ENCODE measurements at places on chromosomes 4 and X.

- no peak for DNase-seq
Measured at GRCh38 chr4:95318483-95318882, 230.3 kb downstream of the UNC5C start.

GRCh38 chr4:74660866-74661265 is 133.5 kb downstream of the BTC start:
- no peak for DNase-seq

GRCh38 chr4:169225058-169225751 is 45.6 kb downstream of the SH3RF1 start:
- no peak for DNase-seq

- DNase-seq = no peak
Measured at GRCh38 chr4:8294036-8294435, 24.5 kb downstream of the HTRA3 start.

DNA sequence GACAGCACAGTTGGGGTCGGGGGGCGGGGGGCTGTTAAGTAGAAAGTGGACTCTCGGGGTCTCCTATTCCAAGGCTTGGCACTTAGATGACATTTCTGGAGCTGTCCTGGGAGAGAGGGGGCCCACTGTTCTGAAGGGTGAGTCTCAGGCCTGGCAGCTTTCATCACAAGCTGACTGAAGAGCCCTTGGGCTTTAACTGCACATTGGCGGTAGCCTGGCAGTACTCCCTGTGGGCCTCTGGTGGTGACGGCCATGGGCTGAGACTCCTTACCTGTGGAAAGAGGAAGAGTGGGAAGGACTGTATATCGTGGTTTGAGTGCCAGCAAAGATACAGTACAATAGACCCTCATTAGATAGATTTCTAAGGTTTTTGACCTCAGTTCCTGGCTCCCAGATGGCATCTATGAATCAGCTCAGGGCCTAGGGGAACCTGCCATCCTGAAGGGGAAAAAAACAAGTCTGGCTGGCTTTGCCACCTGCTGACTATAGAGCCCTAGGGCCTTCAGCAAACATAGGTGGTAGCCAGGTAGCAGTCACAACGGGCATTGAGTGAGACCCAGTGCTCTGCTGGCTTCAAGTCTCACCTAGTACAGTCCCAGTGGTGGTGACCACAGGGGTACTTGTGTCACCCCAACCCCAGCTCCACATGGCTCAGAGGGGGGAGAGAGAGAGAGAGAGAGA is 87.9 kb downstream of the ANKRD17 start:
- DNase-seq = no peak

DNA sequence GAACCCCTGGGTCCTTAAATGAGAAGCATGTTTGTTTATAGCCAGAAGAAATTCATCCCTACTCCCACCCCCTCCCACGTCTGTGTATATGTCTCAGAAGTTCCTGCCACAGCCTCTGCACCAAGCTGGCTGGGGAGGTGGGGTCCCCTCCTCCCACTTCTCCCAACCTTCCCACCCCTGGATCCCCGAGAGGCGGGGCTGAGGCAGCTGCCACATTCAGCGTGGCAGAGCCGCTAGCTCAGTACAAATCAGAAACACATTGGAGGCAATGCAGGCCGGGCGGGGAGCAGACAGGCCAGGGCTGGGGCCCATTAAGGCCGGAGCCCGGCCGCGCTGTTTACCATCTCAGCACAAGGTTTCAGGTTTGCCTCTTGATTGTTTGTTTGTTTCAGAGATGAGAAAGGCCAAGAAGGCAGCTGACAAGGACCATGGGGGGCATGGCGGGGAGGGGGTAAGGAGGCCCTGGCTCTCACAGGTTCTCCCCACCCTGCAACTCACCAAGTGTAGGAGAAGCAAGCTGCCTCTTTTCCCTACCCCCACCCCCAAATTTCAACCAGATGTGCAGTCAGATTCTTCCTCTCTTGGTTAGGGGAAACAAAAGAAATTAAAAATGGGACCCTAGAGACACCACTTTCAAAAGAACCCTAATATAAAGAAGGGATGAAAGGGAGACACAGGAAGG is 22.3 kb downstream of the PJA1 start:
- DNase-seq = no peak

DNA sequence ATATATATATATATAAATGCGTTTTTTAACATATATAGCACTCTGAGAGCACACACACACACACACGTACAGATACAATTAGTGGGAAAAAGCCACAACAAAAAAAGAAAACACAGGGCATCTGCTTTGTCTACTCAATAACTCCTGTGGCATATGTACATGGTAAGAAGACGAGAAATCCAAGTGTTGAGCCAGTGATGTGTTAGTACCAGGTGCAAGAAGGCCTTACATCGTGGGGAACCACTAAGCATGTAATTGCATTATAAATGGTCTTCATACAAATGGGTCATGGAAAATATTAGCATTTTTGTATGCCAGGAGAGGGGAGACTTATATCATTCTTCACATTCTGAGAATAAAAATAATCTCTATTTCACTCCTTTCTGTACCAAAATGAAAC is 62.7 kb upstream of the FAM47B start:
- no peak for DNase-seq

DNA sequence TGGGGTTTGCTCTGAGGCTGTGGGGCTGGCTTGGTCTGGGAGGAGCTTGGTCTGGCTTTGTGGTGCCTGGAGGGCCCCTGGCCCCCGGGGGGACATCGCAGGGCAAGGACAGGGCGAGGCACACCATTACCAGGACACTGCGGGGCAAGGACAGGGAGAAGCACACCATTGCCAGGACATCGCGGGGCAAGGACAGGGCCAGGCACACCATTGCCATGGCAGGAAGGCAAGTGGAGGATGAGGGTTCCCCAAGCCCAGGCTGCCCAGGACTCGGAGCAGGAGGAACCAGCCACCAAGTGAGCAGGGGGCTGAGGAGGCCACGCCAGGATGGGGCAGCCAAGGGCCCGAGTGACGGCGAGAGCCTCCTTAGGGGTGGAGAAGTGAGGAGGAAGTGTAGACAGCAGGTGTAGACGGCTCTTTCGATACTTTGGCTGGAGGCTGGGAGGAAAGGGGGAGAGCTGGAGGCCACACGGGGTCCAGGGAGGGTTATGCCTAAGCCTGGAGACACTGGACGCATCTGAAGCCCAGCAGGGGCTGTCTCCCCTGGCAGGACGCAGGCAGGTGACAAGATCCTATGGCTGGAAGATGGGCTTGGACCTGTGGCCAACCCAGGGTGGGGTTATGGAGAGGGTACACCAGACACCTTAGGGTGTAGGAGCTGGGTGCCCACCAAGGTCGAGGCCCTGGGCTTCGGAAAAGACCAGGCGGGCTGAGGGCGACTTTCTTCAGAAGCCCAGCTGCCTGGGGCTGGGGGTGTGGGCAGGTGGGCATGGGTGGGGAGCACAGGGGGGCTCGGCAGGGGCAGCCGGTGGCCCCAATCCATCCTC is 7.3 kb downstream of the NKX1-1 start:
- DNase-seq = no peak

GRCh38 chr4:176769514-176769913 is 23.2 kb downstream of the VEGFC start:
- no peak for DNase-seq

- DNase-seq = no peak
Measured at GRCh38 chr4:54152846-54153600, 53.1 kb downstream of the GSX2 start.

DNA sequence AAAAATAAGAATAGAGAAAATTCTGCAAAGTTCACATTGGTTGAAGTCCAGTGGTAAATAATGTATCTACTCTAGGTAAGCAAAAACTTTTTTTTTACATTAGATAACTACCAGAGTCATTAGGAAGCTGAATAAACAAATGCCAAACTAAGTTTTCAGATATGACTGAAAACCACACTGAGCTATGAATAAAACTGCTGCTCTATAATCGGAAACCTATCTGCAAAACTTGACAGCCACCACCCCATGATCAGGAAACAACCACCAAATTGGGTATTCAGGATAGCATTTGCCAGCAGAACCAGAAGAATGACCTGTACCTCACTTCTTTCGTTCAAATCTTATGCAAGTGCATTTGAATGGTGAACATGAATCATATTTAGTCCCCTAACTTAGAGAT is 173.0 kb upstream of the TET2 start:
- DNase-seq = no peak

- DNase-seq = no peak
Measured at GRCh38 chrX:11672213-11672612, 6.5 kb upstream of the ARHGAP6 start.

DNA sequence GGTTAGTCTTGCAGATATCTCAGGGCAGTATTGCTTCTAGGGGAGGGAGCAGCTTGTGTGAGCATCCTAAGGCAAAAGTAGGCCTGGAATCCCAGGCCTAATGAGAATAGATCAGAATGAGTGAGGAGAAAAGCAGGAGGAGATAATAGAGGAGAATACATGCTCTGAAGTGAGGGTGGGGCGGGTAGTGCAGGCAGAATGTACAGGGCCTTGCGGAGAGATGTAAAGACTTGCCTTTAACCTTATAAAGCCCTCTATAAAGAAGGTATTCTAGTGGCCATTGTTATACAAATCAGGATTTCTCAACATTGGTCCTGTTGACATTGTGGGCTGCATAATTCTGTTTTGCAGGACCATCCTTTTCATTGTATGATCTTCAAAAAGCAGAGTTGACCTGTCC is 855.3 kb downstream of the PCDH7 start:
- no peak for DNase-seq

- no peak for DNase-seq
Measured at GRCh38 chr4:71296945-71297344, 41.9 kb upstream of the SLC4A4 start.

GRCh38 chr4:42942216-42942615 is 49.7 kb downstream of the GRXCR1 start:
- DNase-seq = no peak

DNA sequence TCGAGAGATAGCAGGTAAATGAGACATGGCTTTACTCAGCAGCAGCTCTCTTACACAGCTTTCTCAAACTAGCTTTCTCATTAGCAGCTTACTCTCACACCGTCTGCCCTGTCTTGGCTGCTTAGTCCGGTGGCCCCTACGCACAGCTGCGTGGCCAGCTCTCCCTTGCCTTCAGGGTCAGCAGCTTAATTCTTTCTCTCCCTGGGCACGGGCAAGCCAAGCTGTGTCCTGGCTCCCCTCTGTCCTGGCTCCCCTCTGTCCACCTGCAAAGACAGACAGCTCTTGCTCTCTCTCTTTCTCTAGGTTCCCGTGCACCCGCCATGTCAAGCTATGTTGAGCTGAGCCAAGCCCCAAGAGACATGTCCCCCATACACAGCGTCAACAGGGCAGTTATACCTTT is 39.4 kb downstream of the ZNF185 start:
- no peak for DNase-seq

- peak; percentile 31 for DNase-seq
Measured at GRCh38 chr4:42568610-42569207, 88.2 kb downstream of the ATP8A1 start.

- no peak for DNase-seq
Measured at GRCh38 chr4:22593933-22594332, 78.1 kb upstream of the ADGRA3 start.

DNA sequence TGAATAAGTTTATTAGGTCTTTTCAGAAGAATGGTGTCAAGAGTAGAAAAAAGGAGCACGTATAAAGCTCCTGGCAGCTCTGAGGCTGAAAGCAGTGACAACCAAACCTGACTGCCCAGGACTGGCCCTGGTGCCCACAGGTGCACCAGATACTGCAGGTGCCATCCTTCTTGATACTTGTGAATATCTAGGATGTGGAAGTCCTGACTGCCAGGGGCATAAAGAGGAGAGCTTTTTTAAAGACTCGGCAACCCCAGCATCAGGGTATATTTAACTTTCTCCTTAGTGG is 60.7 kb downstream of the TMEM150C start:
- no peak for DNase-seq

GRCh38 chr4:153643406-153644383 is 40.4 kb upstream of the TLR2 start:
- no peak for DNase-seq

- DNase-seq = no peak
Measured at GRCh38 chrX:55135171-55135570, 46.4 kb downstream of the PAGE2 start.

DNA sequence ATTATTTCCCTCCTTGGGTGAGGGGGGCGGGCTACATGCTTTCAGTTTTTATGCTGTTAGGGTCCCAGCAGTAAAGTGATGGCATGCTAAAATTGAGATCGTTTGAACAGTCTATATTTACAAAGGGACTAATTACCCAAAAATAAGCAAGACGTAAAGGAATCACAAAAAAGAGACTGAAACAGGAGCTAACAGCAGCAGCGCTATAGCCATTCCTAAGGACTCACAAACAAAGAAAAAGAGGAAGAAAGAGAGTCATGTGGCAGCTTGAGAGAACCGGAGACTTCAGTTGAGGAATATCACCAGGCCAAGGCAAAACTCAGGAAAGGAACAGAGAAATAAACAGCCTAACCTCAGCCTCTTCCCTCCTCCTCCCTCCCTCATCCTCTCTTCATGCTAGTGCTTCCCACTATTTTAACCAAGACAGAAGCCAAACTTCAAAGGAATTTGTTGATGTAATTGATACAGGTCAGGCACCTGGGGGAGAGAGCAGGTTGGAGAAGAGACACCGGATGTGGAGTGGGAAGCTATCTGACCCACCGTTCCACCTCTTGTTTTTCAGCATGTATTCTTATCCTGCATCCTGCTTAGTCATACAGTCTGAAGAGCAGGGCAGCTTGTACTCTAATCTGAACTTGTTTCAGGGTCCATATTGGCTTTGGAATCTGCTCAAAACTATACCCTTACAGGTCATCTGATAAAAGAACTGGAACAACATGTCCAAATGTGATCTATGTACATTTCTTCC is 383.7 kb downstream of the NAF1 start:
- no peak for DNase-seq

DNA sequence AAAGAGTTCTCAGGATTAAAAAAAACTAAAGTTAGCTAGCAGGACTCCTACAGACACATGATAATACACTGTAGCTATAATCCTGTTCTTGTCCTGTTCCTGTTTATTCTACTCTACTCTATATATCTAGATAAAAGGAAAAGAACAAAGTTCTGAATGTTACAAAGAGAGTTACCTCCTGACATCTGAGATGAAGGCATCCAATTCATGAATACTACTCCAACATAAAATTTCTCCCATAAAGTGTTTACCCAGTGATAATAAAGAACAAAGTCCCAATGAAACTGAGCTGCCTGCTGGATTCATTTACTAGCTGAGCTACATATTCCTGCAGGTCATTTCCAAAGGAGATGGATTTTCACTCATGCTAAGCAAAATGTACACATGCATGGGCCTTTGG is 27.1 kb downstream of the SEPSECS start:
- no peak for DNase-seq

GRCh38 chr4:97317671-97318070 is 825.6 kb downstream of the STPG2 start:
- no peak for DNase-seq

GRCh38 chr4:41478518-41478917 is 59.4 kb upstream of the LIMCH1 start:
- DNase-seq = no peak

DNA sequence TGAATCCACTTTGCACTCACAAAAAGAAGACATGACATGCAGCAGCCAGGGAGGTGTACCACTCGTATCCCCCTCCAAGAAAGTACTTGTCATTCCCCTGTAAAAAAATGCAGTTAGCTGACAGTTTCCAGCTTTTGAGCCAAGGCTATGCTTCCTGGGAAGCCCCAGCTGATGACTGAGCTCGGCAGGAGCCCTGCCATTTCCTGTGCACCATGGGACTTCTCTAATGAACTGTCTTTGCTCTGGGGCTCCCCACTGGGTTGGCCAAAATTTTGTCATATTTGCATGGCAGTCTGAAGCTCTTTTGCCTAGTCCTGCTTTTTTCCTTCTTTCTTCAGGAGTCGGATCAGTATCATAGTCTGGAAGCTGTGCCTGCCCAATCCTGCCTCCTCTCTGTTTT is 104.5 kb upstream of the MAOA start:
- no peak for DNase-seq

GRCh38 chrX:51281758-51282318 is 50.8 kb upstream of the NUDT10 start:
- DNase-seq = no peak
